ENCODE measurements at places on chromosomes 6 and 20.

GRCh38 chr20:63049191-63049518 is 42.4 kb upstream of the BHLHE23 start:
- no peak for DNase-seq

DNA sequence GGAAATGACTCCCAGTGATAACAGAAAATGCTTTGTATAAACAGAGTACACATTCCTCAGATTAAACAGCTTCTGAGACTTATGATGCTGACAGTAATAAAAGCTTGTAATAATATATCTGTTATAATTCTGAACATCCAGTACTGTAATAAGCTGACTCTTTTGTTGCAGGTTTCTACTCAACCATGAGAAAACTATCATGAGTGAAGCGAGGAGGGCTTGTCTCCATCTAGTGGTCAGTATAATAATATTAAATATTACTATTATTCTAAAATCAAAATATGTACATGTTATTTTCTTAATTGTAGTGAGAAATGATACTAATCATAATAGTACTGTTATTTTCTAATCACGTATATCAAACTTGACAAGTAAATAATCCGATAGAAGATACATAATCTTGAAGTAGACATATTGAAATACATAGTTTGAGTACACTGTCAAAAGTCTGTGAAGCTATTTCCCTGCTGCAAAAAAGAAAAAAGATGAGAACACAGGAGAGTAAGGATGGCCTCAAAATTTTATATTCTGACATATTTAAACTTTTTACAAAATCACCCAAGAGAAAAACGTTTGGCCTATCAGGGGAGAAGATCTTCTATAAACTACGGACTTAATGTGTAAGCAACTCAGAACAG is 183.1 kb downstream of the MOXD1 start:
- DNase-seq = no peak

DNA sequence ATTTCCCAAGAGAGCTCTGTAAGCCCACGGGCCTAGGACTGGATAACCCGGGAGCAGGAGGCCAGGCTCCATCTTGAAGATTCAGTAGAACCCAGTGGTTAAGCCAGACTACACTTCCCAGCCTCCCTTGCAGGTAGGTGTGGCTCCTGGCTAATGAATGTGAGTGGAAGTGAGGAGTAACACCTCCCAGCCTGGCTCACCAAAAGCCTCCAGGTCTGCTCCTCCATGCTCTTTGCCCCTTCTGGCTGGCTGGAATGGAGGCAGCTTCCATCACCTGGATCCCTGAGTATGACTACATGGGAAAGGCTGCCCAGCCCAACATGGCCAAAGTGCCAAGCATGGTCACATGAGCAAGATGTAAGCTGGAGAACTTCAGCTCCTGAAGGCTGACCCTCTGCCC is 9.7 kb downstream of the LRRN4 start:
- DNase-seq = no peak

DNA sequence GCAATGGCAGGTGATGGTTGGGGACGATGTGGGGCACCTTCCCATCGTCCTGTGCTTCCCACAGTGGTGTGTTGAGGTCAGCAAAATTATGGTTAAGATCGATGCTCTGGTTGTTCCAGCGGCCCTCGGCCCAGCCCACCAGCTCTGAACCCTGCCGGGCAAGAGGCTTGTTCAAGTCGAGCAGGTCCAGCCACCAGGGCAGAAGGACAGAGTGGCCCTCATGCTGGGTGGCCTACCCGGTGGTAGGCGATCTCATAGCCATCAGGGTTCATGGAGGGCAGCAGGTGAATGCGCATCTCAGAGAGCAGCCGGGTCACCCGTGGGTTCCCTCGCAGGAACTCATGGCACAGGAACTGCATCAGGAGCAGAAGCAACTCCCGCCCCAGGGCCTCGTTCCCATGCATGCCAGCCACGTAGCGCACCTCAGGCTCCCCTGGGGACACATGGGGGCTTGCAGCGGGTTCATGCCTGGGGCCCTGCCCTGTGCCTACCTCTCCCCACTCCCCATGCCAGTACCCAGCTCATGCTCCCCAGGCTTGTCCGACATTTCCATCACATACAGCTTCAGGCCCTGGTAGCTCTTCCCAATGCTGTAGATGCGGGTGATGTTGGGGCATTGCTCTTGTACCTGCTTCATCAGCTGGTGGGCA is 4.3 kb downstream of the CPXM1 start:
- DNase-seq = no peak

DNA sequence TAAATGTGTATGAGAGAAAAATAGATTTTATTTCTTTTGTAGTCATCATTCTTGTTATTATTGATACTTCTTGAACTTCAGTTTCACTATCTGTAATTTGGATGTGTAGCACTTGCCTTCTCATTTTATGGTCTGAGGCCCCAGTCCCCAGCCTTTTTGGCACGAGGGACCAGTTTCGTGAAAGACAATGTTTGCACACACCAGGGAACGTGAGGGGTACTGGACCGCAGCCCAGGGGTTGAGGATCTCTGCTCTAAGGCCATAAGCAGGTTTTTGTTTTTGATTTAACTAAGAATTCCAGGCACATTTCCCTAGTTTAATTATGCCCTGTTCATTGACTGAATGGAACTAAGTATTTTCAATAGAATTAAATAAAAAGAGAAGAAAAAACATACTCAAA is 261.5 kb downstream of the BMP2 start:
- DNase-seq = no peak

DNA sequence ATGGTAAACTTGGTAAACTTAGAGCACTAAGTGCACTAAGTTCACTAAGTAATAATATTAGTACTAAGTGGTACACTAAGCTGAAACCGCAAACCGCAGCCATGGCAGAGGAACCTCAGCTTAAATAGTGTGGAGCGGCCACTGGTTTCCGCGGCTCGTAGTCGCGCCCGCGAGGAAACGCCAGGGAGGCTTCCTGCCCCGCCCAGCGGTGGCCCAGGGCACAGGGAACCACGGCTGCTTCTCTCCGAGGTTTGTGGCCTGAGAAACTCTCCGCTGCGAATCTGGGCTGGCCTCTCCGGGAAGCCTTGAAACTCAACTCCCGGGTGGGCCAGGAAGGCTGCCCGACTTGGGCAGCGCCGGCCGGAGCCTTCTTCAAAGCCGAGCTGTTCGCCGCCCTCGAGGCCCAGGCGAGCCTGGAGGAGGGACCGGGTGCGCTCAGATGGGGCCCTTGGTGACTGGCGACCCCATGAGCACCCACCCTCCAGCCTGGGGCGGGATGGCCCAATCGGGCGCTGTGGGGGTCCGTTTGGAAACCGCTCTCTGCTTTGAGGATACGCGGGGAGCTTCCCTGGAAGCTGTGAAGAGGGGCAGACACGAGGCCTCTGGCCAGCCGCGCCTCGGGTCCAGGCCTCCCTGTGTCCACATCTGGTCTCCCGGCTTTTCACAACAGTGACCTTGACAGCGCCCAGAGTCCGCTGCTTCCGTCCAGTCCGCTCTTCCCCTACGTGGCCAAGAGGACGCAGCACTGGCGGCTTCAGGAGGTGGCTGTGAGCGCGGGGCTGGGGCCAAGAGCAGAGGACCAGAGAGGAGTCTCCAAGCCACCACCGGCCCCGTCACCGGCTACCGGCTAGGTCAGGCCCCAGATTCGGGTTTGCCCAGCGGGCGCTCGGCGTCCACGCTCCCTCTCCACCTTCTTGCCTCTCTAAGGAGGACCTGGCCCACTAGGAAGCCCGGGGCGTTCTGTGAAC is 25.4 kb upstream of the HLA-E start:
- peak; percentile 26 for DNase-seq

DNA sequence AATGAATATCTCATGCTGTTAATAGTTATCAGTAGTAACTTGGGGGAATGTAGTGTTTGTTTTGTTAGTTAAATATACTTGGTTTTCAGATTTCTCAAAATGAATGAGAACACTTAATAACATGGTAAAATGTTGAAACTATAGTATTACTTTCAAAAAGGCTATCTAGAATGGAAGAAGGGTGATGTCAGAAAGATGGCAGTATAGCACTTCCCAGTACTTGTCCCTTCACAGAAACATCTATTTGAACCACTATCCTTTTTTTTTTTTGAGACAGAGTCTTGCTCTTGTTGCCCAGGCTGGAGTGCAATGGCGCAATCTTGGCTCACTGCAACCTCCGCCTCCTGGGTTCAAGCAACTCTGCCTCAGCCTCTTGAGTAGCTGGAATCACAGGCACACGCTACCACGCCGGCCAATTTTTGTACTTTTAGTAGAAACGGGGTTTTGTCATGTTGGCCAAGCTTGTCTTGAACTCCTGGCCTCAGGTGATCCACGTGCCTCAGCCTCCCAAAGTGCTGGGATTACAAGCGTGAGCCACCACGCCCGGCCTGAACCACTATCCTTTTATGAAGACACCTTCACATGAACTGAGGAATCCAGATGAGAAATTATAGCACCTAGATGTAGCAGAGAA is 4.7 kb upstream of the ECHDC1 start:
- DNase-seq = no peak

- DNase-seq = no peak
Observed at GRCh38 chr6:44011350-44011920, 115.8 kb downstream of the MRPL14 start.

DNA sequence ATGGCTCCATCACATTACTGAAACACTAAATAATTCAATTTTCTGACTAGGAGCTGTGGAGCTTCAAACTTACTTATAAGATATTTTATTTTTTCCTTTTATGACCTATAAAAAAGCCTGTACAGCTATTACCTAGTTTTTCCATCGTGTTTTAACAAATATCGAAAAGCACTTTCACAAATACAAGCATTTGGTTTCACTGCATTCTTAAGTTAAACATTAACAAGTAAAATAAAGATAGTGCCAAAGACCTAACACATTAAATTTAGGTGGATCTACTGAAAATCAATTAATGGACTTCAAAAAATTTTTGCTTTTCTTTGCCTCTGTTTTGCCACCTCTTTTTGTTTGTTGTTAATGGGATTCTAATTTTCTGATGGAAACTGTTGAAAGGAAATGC is 83.3 kb downstream of the EPM2A start:
- DNase-seq = no peak

DNA sequence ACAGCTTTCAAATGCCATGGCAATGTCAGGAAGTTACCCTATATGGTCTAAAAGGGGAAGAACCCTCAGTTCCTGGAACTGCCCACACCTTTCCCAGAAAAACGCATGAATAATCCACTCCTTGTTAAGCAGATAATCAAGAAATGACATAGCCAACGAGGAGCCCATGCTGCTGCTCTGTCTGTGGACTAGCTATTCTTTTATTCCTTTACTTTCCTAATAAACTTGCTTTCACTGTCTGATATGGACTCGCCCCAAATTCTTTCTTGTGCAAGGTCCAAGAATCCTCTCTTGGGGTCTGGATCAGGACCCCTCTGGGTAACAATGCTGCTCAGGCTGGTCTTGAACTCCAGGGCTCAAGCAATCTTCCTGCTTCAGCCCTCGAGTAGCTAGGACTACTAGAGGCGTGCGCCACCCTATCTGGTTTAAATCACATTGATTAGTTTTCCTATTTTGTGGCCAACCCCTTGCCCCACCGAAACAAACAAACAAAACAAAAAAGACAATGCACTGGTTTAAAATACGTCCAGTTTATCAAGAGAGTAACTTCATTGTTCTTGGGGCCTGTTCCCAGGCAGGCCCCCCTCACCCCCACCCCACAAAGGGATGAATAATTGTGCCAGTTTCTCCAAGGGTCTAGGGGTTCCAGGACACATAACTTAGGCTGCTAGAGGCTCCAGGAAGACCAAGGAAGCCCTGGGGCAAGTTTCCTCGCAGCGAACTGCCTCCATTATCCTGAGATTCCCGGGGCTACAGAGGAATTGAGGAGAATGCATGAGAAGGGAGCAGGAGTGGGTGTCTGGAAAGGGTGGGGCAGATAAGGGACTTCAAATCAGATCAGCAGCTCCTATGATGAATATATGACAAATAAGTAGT is 10.1 kb upstream of the AKAP12 start:
- DNase-seq = no peak

Data from stimulated activated CD8-positive, alpha-beta memory T cell treated with anti-CD3 and anti-CD28 coated beads, Interleukin-7, amount 100 ng/mL, for 1 hour (primary cell).